CD4-positive, alpha-beta T cell treated with Interleukin-17A for 1 hour (primary cell): ENCODE measurements at places on chromosomes 11 and 22.

DNA sequence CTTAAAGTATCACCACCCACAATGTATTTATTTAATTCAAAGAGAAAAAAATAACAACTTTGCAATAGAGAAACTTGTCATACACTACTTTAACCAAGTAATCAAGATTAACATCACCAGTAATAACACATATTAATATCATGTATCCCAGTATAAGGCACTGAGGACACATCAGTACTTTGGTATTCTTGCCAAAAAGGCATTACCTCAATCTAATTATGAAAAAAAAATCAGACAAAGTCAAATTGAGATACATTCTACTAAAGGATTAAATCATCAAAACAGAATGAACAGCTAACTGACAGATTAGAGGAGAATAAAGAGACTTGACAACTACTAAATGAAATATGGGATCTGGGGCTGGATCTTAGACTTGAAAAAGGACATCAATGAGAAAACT is 35.8 kb upstream of the SLC17A6 start:
- DNase-seq = no peak

DNA sequence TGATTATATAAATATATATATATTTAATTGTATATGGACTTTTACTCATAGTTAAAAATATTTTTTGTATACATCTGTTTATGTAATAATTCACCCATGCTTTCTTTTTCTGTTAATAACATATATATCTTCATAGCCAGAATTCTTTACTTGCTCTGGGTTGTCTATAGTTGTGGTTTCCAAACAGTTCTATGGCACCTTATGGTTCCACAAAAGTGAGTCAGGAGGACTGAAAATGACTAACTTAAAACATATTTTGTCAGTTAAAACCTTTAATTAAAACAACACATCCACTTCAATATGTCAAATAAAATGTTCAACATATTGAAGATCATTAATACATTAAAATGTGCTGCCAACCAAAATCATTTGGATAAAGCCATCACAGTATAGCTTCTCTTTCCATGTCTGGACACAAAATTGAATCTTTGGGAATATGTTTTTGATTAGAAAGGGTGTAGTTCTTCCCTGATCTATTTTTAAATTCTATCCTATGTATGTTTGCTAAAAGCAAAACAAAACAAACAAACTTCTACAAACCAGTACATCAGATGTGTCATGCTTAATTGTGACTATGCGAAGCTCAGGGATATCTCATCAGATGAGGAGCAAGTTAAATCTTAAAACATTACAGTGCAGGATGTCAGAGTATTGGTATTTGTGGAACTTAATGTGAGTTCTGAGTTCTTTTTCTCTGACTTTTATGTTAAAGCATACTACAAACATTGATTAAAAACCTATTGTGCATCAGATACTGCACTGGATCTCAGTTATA is 1488.4 kb upstream of the TENM4 start:
- no peak for DNase-seq

DNA sequence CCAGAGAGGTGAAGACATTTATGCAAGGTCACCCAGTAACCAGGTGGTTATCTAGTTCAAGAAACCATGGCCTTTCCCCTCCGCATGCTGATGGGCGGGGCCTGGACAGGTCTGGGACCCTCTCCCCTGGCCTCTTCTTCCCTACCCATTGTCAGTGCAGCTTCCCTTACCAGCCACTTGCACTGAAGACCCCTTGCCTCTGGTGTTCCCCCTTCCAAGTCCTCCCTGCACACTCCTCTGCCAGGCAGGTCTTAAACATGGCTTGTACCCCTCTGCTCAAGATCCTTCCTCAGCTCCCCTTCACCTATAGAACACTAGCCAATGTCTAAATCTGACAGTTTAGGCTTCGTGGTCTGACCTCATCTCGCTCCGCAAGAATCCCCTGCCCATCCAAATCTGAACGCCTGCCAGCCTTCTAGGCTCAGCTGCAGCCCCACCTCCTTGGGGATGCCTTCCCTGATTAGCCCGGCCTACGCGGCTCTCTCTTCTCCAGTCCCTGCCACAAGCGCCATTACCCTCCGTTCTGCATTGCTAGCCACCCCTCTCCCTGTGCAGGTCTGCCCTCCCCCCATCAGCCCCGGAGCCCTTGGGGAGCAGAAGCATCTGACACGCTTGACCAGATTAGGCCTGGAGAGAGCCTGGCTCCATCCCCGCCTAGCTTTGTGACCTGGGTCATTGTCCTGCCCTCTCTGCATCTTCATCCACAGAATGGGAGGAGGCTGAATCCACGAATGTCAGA is 213.8 kb downstream of the DSCAML1 start:
- no peak for DNase-seq

DNA sequence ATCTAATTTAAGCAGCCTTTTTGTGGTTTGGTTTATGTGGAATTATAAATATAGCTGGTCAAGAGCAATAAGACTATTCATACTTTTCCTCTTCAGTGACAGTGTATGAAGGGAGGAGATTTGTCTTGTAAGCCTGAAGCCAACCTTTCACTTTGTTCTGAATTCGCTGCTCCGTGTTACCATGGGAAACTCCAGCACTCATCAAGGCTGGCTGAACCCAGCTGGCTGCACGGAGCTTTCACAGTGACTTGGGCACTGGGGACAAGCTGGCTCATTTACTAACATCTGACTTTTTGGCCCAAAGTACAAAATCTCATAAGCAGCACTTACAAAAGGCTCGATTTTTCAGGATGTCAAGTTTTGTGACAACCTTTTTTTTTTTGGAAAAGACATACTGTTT is 120.4 kb upstream of the GRIA4 start:
- DNase-seq = no peak

GRCh38 chr11:101327908-101328307 is 198.3 kb upstream of the PGR start:
- DNase-seq = no peak

DNA sequence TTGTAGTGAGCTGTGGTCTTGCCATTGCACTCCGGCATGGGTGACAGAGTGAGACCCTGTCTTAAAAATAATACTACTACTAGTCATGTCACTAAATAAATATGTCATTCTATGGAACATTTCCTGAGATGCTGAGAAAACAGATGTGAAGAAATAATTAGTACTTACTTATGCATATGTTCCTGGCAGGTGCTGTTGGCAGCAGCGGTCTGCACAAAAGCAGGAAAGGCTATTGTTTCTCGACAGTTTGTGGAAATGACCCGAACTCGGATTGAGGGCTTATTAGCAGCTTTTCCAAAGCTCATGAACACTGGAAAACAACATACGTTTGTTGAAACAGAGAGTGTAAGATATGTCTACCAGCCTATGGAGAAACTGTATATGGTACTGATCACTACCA is 8.8 kb downstream of the ARCN1 start:
- DNase-seq = no peak

GRCh38 chr11:72781313-72782080 is 12.3 kb downstream of the STARD10 start:
- DNase-seq = peak; percentile 71

- DNase-seq = no peak
Measured at GRCh38 chr11:17606233-17607082, 59.4 kb downstream of the OTOG start.

DNA sequence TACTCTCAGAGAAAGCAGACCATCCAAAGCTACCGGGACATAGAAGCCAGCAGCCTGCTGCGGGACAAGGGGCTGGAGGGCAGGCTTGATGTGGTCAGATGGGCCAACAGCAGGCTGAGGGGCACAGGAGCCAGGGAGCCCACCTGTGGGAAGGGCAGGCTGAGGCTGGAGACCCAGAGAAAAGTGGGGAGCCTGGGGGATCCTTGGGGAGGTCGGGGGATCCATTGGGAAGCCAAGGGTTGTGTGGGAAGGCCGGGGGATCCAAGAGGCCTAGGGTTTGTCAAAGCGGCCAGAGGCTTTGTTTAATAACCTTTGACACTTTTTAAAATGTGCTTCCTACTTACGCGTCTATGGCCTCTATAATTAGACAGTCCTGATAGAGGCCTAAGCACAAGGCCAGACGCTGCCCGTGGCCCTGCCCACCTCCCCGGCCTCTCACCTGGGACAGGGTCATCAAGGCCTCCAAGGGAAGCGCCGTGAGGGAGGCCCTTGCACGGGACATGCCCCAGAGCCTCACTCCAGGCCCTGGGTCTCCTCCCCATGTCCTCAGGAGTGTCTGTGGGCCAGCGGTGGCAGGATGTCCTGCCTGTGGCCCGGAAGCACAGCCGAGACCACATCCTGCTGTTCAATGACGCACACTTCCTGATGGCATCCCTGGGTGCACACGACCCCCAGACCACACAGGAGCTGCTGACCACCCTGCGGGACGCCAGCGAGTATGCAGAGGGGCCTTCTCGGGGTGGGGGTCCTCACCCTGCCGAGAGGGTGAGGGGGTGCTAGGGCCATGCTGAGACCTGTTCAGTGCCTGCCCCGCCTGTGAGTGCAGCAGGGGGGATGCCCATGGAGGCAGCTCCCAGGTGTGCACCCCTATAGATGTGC is 8.6 kb upstream of the GTSE1 start:
- DNase-seq = peak; percentile 55

- no peak for DNase-seq
Measured at GRCh38 chr22:41927813-41928212, 1.2 kb upstream of the TNFRSF13C start.

DNA sequence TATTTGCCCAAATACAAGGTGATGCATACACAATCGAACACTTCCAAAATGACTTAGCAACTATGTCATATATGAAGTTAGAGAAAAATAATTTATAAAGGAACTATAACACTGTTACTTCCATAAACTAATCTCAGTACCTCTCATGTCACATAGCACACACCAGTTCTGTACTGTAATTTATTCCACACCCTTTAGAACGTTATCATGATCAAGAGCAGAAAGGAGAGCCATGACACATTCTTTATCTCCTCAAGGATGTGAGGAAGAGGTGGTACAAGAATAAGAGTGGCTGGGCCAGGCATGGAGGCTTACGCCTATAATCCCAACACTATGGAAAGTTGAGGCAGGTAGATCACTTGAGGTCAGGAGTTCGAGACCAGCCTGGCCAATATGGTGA is 31.1 kb downstream of the PICALM start:
- no peak for DNase-seq

DNA sequence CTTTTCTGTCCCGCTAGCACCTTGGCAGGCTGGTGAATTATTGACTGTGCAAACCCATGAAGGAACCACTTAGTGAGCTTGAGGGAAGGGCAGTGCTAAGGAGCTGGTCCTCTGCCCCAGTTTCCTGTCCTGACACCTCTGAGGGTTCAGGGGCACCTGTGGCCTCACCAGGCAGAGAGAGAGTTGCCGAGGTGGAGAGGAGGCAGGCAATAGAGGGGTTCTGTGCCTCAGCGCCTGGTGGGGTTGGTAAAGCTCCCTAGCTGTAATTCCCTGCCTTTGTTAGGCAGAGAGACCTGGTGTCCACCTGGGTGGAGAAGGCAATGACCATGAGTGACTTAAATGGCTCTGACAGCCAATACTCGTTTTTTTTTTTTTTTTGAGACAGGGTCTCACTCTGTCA is 36.3 kb downstream of the YWHAH start:
- DNase-seq = no peak

GRCh38 chr11:19790831-19791552 is 78.4 kb downstream of the NAV2 start:
- DNase-seq = no peak

DNA sequence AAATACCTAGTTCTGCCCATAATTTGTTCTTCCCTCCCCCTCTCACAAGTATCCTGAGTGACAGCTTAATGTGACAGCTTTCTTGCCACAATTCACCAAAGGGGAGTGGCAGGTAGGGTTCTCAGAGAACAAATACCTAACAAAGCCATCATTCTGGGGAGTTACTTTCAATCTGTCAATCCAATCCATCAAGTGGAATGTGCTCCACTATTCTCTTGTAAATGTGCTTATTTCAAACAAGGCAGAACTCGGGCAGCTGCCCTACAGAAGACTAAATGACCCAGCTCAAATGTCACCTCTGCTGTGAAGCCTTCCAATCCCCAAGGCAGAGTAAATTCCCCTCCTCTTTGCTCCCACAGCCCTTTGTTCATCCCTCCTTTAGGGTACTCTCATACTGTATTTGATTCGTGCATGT is 27.8 kb downstream of the LGR4 start:
- DNase-seq = no peak

GRCh38 chr11:76669901-76670484 is 554 bp downstream of the LRRC32 start:
- no peak for DNase-seq

GRCh38 chr22:38572065-38572464 is 2.1 kb upstream of the DMC1 start:
- peak; percentile 63 for DNase-seq

- no peak for DNase-seq
Measured at GRCh38 chr11:34445956-34446355, 7.2 kb downstream of the CAT start.

- DNase-seq = no peak
Measured at GRCh38 chr11:12640926-12641849, 33.0 kb upstream of the TEAD1 start.

GRCh38 chr22:39665229-39665628 is 94.7 kb downstream of the CACNA1I start:
- DNase-seq = no peak

DNA sequence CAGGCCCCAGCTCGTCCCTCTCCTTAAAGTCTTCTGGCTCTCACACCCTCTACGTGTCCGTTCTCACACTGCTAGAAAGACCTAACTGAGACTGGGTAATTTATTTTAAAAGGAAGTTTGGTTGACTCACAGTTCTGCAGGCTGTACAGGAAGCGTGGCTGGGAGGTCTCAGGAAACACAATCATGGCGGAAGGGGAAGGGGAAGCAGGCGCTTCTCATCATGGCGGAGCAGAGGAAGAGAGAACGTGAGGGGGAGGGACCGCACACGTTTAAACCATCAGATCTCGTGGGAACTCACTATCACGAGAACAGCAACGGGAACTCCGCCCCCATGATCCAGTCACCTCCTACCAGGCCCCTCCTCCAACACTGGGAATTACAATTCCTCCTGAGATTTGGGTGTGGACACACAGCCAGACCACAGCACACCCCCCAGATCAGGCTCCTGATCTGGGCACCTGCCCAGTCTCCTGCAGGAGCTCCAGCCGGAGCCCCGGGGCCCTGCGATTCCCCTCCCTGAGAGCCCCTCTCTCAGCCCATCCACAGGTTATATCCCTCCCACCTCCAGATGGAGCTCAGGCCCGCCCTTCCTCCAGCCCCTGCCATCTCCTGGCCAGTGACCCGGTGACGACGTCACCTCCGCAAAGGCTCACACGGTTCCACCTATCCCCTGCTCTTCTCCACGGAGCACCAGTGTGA is 170.2 kb downstream of the BRD1 start:
- peak; percentile 83 for DNase-seq

DNA sequence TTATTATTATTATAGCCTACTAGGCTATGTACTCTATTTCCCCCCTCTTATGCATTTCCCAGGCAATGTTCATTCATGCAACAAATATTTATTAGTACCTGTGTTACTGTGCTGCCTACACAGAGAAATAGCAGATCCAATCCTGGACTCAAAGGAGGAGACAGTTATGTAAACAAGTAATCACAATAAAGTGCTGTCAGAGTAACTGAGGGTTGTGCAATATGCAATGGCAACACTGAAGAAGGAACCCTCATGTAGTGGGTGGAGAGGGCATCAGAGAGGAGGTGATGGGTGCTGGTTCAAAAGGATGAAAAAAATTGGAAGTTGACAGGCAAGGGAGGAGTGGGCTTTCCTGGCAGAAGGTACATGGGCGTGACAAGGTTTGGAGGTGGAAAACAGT is 886 bp upstream of the P4HA3 start:
- no peak for DNase-seq

GRCh38 chr11:128336203-128336602 is 251.2 kb downstream of the ETS1 start:
- no peak for DNase-seq

- no peak for DNase-seq
Measured at GRCh38 chr11:112173152-112173551, 2.2 kb upstream of the BCO2 start.

GRCh38 chr11:37320921-37321320 is 722.9 kb upstream of the RAG2 start:
- no peak for DNase-seq

- DNase-seq = no peak
Measured at GRCh38 chr11:87398931-87399330, 361.2 kb downstream of the TMEM135 start.
